IPS DF 6.9 (cell line): ENCODE measurements at places on chromosomes 11 and 22.
A peak's percentile ranks its signal among the peaks of the same experiment; 100 is the strongest.

- DNase-seq: no peak
Measured at GRCh38 chr11:125372911-125373310, 123.2 kb downstream of the FEZ1 start.

- no peak for DNase-seq
Measured at GRCh38 chr11:30015725-30016412, 961 bp downstream of the KCNA4 start.

DNA sequence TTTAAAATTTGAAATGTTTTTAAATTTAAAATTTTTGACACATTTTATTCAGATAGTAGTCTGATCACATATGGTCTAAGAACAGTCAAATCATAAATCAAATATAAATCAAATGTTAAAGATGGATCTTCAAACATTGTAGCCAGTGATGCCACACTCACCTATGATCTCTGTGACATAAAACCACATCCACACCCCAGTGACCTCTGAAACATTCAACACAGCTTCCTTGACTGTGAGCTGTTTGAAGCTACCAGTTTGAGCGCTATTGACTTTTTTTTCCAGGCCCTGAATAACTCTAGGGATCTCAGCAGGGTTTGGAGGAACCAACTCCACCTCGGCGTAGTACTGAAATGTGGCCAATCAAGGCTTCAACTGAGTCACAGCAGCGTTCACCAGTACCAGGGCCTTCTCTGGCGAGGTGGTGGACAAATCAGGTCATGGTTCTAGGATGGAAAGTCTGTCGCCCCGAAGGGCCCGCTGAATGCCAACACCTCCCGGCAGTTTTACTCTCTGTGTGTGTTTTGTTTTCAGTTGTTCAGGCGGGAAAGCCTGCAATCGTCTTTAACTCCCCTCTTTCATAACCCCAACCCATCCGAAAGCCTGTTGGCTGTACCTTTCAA is 4.3 kb upstream of the MARK2 start:
- DNase-seq: no peak

DNA sequence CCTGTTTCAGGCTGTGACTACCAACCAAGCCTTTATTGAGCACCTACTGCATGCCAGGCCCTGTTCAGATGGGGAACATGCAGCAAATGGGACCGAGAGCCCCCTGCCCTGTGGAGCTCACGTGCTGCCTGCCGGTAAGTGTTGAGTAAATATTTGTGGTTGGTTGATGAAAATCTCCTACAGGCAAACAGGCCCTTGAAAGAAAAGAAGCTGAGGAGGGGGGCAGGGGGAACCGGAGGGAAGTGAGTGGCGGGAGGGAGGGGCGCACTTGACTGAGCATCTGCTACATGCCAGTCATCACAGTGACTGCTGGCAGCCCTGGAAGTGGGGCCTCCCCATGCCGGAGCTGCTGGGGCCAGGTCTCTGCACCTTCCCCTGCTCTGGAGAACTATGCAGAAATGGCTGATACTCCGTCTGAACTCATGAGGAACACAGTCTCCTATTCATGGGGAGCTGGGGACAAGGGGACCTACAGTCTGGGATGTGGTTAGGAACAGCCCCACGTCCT is 34.2 kb downstream of the MACROD1 start:
- DNase-seq: no peak

GRCh38 chr11:85884581-85885021 is 29.4 kb downstream of the CCDC83 start:
- DNase-seq: no peak

DNA sequence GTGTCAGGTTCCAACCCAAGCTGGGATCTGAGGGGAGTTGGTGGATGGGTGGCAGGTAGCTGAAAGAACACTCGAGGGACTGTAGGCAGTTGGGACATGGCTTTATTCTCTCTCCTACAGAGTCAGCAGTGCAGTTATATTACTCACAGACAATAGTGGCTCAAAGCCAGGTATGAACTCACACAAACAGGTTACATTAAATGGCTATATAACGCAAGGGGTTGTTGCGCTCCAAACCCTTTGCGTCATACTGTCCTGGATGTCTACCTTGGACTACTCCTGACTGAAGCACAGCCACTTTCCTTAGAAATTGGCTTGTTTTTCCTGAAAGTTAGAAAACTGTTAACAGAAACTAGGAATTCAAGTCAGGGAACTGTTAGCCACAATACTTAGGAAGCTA is 66.4 kb upstream of the OR4B1 start:
- DNase-seq: no peak

DNA sequence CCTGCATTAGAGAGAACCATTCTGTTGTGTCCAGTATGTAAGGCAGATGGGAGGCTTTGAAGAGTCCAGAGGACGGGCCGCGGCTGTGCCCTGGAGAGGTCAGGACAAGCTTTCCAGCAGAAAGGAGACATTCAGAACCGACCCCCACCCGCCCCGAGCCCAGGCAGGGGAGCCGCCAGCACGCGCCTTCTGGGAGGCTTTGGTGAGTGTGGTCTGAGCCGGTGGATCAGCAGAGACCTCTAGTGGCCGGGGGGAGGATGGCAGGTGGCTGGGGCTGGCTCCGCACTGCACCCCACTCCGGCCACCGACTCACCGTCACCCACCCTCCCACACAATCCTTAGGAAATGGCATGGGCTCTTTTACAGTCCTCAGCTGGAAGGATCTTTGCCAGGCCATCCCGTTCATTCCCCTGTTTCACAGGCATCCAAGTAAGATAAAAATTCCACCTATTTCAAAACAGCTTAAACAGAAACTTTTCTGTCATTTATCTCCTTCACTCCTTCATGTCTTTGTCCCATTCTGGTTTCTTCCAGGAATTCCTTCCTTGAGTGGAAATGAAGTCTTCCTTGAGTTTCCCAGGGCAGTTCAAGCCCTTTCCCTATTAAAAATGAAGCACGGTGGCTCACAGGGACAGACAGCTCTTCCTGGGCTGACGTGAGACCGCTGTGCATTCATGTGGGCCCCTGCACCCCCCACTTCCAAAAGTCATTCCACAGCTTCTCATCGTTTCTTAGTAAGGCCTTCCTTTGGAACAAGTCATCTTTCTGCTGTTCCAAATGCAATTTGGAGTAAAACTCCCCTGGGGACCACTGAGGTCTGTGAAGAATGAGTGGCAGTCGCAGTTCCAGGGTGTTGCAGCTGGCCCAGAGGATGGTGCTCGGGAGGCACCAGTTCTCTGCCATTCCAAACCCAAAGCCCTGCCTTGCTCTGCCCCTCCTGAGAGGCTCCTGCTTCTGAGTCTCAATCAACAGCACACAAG is 91.0 kb downstream of the FEZ1 start:
- no peak for DNase-seq

DNA sequence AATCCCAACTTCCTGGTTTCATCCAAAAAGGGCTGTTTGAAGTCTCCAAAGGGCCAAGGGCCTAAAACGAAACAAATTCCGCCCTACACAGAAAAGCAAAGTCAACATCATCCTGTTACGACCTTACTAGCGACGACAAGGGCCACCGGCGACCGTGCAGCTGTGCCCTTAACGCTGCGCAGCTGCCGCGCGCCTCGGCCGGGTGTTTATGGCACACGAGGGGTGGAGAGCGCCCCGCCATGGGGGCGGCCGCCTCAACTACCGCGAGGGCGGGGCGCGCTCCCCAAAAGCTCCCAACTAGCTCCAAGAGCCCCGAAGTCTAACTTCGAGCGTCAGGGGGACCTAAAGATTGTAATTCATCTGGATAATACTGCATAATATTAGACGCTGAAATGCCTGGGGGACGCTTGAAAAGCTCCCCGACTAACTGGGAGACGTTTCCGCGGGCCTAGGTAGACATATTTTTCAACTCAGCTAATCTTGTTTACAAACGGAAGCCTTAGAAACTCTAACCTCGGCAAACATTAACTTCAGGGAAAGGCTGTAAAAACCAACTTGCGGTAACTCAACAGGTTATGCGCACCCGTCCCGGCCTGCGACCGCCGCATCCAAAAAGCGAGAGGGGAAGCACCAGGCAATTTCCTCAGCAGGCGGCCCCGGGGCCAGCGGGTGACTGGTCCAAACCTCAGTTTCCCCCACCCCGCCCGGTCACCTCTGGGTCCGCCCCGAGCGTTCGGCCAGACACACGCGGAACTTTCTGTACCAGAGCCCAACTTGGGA is 694 bp downstream of the TMEM123 start:
- no peak for DNase-seq

- no peak for DNase-seq
Measured at GRCh38 chr11:85869781-85870180, 14.6 kb downstream of the CCDC83 start.

GRCh38 chr11:124894606-124895430 is 2.8 kb downstream of the ROBO4 start:
- DNase-seq: no peak

DNA sequence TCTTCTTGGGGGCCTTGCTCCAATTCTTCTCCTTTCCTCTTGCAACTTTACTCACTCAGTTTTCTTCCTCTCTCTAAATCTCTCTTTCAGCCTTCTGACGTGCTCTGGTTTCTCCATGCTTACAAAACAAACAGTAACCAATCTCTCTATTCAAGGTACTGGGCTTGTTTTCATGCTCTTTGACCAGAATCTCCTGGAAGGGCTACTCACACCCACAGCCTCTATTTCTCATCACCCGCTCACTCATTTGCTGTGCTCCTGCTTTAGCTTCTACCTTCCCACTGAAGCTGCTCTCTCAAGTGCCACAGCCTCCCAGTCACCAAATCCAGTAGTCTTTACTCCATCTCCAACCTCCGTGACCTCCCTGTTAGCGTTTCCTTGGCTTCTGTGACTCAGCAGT is 60.4 kb downstream of the SERGEF start:
- DNase-seq: no peak

GRCh38 chr11:122754553-122755322 is 83.6 kb upstream of the CRTAM start:
- peak; percentile 16 for DNase-seq

GRCh38 chr11:21615955-21616371 is 576.9 kb upstream of the ANO5 start:
- no peak for DNase-seq

GRCh38 chr11:72741849-72742512 is 10.2 kb downstream of the ARAP1 start:
- DNase-seq: no peak

- no peak for DNase-seq
Measured at GRCh38 chr22:20406686-20407408, 12.9 kb downstream of the ZNF74 start.

- no peak for DNase-seq
Measured at GRCh38 chr22:23305321-23305910, 125.1 kb downstream of the BCR start.

DNA sequence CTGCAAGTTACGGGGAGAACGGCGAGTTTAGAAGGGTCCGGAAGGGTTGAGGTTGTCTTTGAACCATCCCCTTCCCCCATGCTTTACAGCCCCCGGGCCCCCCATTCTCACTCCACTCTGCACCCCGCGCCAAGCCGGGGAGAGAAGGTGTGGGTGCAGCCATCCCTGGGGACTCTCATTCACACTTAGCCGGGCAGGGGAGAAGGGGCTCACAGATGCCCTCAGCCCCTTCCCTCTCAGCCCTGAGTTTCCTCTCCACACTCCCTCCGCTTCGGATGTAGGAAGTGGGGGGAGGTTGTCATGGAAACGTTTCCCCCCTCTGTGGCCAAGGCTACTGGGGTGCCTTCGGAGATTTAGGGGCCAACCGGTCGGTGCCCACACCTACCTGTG is 334 bp downstream of the CADM1 start:
- DNase-seq: no peak

- no peak for DNase-seq
Measured at GRCh38 chr22:50306753-50307749, at the start of gene PLXNB2. Gene PLXNB2 (minus strand): TSS chr22:50307646. CDS start chr22:50290584, 17,062 bp downstream.

DNA sequence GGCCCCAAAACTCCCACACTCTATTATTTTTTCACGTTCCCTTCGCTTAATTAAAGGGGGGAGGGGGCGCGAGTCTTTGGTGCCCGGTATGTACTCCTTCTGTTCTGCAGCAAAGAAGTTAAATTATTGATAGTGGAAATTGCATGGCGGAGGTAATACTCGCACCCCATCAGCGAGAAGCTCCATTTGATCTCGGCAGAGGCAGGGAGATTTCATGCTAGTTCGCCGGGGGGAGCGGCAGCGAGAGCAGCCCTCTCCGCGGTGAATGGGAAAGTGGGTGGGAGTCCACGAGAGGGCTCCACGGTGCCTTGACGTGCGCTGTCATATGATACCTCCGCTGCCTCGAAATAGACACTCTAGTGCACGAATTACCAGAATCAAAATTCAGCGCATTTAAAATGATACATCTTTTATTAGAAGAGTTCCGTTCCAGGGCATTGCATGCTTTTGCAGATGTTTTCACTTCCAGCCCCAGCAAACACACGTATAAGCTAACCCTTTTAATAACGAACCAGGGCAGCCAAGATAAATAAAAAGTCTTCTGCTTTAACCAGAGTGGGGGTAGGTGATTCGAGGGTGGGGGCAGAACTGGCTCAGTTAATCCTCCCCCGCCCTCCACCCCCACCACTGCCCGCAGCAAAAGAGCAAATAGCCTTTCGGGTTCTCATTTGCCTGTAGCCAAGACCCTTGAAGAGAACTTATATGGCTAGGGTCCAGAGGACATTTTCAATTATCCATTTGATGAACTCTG is 1.3 kb upstream of the BDNF start:
- DNase-seq: no peak

- no peak for DNase-seq
Measured at GRCh38 chr22:36757668-36758211, 18.2 kb downstream of the IFT27 start.

DNA sequence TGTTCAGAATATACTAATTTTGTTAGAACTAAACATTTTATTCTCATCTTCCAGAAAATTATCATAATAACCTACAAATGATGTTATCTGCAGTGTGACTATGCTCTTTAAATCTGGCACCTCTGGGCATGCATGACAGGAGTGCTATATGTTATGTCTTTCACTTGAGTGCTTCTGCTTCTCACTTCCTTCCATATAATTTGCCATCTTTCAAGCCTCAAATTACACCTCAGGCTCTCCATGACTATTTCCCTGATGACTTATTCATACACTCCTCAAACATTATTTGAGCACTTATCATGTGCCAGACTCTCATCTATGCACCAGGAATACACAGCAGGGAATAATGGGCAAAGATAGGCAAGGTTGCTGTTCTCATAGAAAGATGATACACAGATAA is 219.3 kb upstream of the POU2AF2 start:
- DNase-seq: no peak

DNA sequence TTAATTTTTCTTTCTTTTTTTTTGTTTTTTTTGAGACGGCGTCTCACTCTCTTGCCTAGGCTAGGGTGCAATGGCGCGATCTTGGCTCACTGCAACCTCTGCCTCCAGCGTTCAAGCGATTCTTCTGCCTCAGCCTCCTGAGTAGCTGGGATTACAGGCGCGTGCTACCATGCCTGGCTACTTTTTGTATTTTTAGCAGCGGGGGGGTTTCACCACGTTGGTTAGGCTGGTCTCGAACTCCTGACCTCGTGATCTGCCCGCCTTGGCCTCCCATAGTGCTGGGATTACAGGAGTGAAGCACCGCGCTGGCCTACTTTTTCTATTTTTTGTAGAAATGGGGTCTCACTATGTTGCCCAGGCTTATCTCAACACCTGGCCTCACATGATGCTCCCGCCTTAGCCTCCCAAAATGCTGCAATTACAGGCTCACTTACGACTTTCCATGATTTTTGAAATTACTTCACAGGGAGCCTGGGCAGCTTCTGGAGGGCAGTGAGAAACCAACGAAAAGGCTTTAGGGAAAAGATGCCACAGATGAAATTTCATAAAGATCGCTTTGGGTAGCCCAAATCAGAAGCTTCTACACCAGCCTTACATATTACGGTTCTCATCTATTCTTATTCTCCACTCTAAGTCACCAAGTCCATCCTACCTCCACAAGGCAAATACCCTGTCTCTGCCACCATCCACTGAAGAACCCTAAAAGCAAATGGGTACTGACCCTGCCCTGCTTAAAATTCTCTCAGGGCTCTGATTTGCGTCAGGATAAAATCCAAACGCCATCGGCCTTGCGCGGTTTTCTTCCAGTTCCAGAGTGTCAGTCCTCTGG is 866 bp upstream of the RRM1 start:
- DNase-seq: no peak
